ENCODE measurements at places on chromosomes 5 and 9.

GRCh38 chr9:125886365-125886764 lies 139.2 kb downstream of the PBX3 start:
- no peak for DNase-seq

DNA sequence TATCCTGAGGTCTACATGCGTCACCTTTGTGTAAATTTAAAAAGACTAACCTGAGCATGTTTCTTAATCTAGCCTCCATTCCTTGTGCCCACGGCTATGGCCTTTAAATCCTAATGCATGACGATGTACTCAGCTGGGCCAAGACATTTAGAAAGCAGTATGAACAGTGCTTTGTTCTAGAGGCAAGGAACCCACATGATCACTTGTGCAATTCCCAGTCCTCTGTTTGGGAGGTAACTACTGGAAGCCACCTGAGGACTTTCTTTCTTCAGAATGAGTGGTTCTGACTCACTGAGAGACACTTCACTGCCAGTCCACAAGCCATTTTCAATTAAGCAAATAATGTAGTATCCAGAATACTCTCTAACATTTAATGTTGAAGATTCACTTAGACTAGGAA lies 181.3 kb downstream of the RAB3C start:
- no peak for DNase-seq

- DNase-seq = no peak
Observed at GRCh38 chr9:121172726-121173487, 28.8 kb downstream of the RAB14 start.

GRCh38 chr5:120368923-120369715 lies 95.0 kb upstream of the PRR16 start:
- peak; percentile 2 for DNase-seq

- DNase-seq = no peak
Observed at GRCh38 chr9:83554278-83554677, 16.1 kb upstream of the FRMD3 start.

- DNase-seq = no peak
Observed at GRCh38 chr9:28212979-28213378, 639.7 kb upstream of the C9orf72 start.

- DNase-seq = no peak
Observed at GRCh38 chr5:59231221-59231931, 648.5 kb downstream of the RAB3C start.

GRCh38 chr9:83396813-83397212 lies 141.4 kb downstream of the FRMD3 start:
- no peak for DNase-seq

- no peak for DNase-seq
Observed at GRCh38 chr5:126490167-126490940, 67.1 kb downstream of the GRAMD2B start.

DNA sequence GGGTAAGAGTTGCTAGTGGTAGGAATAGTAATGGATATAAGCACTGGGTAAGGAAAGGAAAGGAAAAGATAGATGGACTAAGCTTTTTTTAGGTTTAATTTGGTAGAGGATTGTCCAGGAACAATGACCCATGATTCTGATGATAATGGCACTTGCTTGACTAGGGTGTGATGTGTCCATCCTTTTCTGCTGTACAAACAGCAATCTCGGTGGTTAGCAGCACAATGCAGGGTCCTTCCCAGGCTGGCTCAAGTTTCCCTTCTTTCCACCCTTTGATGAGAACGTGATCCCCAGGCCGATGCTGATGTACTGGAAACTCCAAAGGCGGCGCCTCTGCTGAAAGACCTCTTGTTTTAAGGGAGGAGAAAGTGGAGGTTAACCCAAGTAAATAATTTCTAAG lies 105.3 kb downstream of the TMEM167A start:
- no peak for DNase-seq

DNA sequence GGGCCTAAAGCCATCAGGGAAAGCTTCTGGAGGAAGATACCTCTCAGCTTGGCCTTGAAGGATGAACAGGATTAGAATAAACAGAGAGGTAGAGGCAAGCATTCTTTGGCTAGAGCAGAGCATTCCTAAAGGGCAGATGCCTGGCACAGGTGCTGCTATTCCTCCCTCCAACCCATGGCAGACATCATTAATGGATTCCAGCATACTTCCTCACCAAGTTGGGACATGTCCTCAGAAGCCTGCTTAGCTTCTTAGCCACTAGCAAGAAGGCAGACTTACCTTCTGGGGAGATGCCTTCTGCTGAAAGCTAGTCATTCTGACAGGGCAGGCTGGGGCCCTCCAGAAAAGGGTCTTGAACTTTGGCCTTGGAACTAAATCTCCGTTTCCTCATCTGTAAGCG lies 122.0 kb downstream of the RGS3 start:
- DNase-seq = no peak

- DNase-seq = no peak
Observed at GRCh38 chr5:127358284-127358683, 67.7 kb downstream of the MEGF10 start.

DNA sequence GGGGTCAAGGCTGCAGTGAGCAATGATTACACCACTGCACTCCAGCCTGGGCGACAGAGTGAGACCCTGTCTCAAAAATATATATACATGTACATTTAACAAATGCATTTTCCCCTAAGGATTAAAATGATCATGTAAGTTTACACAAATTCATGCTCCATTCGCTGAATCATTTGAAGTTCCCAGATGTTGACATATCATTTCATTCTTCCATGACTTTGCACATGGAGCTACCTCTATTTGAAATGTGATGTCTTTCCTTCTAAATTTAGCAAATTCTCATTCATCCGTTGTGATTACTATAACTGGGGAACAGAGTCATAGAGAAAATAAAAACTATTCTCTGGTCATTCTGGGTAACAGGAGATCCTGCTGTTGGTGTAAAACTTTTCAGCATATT lies 10.6 kb downstream of the PTGER4 start:
- no peak for DNase-seq

- DNase-seq = no peak
Observed at GRCh38 chr5:176740131-176740701, 70.1 kb upstream of the UNC5A start.

- no peak for DNase-seq
Observed at GRCh38 chr5:178293815-178294214, 61.2 kb upstream of the PHYKPL start.
